ENCODE measurements at places on chromosomes 6 and 20.

- DNase-seq, result no peak
Observed at GRCh38 chr6:124796464-124796970, 165.7 kb upstream of the RNF217 start.

DNA sequence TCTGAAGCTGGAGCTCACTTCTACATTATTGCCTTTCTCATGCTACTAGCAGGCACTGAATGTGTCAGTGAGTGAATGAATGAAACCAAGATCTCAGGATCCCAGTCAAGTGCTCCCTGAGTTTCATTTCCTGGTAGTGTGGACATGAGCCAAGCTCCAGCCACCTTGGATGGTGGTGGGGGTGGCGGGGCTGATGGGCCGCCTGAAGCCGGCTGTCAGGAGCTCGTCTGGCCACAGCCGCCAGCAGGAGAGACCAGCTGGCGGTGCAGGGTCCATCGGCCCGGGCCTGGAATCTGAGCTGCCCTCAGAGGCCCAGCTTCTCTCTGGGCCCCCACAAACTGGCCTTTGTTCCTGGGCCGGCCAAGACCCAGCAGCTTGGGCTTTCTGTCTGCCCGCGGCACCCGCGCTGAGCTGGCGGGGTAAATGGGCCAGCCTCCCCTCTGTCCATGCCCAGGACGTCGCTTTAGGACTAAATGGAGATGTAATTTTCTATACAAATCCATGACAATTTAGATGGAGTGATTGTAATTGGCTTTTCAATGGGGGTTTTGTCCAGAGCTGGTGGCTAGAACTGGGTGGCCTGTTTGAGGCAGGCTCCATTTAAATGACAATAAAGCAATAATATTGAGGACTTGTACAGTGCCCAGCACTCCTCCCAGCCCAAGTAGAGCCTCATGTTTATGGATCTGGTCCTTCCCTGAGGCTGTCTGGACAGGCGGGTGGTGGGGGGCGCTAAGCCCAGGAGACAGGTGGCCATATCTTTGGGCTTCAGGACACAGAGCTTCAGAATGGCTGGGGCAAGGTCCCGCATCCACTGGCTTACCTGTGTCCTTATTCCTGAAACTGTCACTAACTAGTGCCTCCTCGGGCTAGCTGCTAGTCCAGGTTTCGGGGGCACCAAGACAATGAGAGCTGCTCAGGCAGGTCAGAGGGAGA lies 43.5 kb downstream of the NOL4L start:
- no peak for DNase-seq

GRCh38 chr20:821046-821730 lies 12.3 kb upstream of the FAM110A start:
- DNase-seq, result no peak

DNA sequence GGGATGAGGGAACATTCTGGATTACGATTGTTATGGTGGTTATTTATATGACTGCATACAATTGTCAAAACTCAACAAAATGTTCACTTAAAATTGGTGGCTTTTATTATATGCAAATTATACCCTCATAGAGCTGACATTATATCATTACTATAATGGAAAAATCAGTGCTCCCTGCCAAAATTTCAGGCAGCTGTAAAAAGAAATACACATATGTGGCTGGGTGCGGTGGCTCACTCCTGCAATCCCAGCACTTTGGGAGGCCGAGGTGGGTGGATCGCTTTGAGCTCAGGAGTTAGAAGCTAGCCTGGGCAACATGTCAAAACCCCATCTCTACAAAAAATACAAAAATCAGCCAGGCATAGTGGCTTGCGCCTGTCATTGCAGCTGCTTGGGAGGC lies 75.8 kb upstream of the SULF2 start:
- DNase-seq, result no peak

DNA sequence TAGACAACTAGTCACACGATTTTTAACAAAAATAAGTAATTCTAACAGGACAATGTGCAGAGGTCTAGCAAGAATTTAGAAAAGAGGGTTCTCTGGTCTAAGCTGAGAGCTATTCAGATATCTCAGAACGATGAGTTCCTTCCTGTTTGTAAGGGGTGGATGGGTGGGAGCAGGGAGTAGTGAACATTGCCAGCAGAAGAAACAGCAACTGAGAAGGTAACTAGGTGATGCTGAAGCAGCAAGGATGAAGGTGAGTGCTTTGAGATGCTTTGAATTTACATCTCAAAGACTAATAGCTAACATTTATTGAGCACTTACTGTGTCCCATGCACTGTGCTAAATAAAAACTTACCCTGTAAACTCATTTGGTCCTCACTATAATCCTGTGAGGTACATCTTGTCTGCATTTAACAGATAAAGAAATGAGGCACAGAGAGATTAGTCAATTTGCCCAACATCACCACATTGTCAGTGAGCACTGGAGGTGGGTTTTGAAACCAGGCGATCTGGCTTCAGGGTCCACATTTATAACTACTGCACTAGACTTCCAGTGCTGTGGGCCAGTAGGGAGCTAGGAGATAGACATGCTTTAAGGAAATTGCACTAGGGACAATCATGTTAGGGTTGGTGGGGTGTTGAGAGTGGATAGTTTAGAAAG lies 15.7 kb downstream of the BRD2 start:
- no peak for DNase-seq

DNA sequence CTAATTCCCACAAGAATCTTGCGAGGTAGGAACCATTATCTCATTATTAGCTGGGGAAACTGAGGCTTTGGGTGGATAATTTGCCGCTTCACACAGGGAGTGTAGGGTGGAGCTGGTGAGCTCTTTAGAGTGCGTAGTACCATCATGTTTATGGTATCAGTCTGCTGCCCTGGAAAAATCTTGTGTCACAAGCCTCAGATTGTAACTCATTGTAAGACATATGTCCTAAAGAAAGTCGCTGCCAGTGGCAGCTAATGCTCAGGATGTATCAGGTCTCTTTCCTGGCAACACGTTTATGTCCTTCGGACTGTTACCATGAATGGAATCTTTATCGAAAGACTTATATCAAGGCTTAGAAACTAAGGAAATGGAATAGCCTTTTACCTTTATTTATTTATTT lies 1.9 kb downstream of the ZFAND3 start:
- no peak for DNase-seq

GRCh38 chr20:23362392-23363256 lies 642 bp downstream of the GZF1 start:
- DNase-seq, result no peak

GRCh38 chr6:157432231-157432891 lies 51.4 kb downstream of the ZDHHC14 start:
- DNase-seq, result no peak

DNA sequence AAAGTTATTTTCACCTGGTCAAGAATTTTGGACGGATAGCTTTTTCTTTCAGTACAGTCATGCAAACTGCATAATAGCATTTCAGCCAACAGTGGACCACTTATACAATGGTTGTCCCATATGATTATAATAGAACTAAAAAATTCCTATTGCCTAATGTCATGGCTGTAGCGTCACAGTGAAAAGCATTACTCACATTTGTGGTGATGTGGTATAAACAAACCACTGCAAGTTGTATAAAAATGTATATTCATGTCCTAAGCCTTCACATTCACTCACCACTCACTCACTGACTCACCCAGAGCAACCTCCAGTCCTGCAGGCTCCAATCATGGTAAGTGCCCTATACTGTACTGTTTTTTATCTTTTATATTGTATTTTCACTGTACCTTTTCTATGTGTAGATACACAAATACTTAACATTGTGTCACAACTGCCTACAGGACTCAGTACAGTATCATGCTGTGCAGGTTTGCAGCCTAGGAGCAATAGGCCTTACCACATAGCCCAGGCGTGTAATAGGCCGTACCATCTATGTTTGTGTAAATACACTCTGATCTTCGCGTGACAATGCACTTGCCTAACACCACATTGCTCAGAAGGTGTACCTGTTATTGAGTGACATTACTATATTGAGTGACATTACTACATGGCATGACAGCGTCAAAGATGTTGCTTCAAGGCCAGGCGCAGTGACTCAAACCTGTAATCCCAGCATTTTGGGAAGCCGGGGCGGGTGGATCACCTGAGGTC lies 17.9 kb downstream of the ABHD12 start:
- no peak for DNase-seq

DNA sequence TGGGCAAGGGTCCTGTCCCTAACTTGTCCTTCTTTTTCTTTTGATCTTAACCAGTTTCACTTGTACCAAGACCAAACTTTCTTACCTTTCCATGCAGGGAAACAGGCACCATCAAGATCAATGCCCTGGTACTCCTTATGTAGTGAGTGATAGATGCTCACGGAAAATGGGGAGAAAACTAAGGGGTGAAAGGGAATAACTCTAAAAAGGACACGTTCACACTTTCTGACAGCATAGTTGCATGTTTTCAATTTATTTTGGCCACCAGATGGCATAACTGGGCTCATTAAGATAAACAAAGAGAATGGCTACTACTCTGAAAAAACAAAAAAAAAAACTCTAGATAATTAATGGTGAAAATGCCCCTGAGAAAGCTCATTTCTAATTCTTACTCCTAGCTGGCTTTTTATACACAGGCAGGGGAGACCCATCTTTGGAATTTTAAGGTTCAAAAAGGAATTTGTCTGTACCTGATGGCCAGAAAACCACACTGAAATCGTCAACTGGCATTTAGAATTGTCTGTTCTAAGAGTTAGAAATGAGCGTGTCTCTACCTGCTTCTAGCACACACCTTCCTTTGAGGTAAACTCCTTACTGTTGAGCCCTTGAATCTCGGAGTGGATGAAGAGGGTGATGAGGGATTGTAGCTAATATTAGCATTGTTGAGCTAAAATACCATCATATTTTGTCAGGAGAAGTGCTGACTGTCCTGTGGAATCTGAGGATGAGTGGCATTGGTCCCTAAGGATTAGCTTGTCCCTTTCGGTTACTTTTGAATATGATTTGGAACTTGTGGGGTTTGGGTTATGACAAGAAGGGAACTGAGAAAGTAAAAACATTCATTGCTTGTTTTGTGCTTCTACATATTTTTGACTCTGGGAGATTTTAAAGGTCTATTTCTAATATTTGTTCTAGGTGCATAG lies 62.2 kb upstream of the DDR1 start:
- no peak for DNase-seq

DNA sequence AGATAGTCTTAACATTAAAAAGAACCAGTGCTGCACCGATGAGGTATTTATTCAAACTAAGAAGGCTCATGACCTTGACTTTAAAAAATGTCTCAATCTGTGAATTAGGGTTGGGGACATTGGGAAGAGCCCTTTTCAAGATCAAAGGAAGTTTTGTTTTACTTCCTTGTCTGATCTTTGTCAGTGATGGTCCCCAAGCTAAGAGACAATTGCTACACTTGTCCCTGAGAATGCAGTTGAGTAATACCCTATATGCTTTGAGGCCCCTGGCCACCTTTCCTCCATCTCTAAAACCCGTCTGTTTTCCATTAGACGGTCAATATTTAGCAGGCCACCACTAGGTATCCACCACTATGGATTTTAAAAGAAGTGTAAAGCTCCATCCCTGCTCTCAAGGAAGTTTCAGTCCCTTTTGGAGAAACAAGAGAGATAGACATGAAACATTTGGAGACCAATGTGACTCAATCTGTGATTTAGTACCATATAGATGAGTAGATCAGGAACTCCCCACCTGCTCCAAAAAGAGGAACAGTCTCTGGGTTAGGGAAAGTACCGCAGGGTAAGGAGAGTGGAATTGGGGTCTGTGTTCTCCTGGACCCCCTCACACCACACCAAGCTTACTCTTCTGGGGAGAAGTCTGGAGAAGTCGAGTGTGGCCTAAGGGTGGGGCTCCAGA lies 99.1 kb upstream of the ISM1 start:
- no peak for DNase-seq

- no peak for DNase-seq
Observed at GRCh38 chr6:45661661-45662060, 283.9 kb upstream of the SUPT3H start.

DNA sequence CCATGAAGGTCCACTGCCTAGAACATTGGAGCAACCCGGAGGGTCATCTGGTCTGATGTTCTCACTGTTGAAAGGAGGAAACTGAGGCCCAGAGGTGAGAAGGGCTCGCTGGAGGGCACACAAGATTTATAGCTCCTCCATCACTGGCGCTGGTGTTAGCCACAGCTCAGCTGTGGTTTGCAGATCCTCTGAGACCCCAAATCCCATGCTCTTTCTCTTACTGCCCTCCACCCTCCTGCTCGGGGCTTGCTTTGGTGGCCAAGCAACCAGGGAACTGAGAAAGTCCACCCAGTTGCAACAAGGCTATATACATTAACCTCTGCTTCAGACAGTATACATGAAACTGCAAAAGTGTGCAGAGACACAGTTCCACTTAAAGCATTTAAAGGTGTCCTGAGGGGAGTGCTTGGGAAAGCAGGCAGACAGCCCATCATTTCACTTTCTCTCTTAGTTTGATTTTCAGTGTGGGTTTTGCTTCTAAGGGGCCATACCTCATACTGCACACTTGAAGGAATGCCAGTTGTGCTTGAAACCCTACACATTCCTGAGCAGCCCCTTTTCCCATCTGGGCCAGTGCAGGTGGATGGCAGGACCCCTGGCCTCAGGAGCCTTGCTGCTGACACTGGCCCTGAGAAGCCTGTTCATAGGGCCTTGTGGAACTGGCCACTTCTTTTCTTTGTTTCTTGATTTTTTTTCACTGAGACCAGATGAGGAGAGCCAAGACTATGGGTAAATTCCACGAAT lies 347.6 kb downstream of the CDC5L start:
- no peak for DNase-seq

- DNase-seq, result no peak
Observed at GRCh38 chr6:117592983-117593759, 9.1 kb downstream of the GOPC start.

- no peak for DNase-seq
Observed at GRCh38 chr6:34560366-34561226, 4.5 kb upstream of the SPDEF start.

- DNase-seq, result no peak
Observed at GRCh38 chr20:35232575-35232974, 6.1 kb downstream of the MMP24 start.

- no peak for DNase-seq
Observed at GRCh38 chr6:45310118-45310788, 17.9 kb upstream of the RUNX2 start.

DNA sequence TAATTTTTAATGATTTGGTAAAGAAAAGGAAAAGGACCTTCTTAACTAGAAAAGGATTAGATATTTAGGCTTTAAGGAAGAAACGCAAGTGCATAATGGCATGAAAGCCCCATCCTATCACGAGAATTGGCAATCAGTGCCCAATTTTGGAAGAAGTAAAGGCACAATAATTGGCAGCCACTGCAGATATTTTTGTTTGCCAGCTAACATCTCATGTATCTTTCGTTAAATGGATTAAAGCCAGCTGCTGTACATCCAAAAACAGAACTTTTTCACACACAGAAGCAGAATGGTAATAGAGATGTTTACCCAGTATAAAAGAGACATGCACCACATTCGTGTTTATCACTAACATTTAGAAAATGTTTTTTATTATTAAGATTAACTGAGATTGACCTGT lies 180.3 kb downstream of the C6orf118 start:
- DNase-seq, result no peak

DNA sequence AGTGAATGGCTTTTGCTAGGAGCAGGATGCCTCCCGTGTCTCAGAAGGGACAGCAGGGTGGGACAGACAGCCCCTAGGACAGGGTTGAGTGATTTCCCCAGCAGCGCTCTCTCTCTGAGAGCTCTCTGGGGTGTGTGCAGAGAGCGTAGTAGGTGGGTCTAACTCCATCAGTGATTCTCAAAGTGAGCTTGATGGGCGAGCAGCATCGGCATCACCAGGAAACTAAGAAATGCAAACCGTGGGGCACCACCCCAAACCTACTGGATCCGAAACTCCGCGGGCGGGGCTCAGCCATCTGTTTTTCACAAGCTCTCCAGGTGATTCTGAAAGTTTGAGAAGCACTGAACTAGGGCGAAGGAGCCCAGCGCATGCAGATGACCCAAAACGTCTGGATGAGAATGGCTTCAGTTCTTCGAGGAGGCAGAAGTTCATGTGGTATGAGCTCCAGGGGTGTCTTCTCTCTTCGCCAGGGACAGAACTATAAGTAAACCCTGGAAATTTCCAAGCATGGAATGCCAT lies 119.6 kb upstream of the RNF24 start:
- DNase-seq, result no peak

All from H1 (cell line).